ENCODE measurements at places on chromosomes 5 and 9.

- no peak for DNase-seq
Measured at GRCh38 chr5:145829708-145830361, 5.3 kb downstream of the PRELID2 start.

GRCh38 chr5:117488976-117489500, 914.4 kb upstream of the SEMA6A start:
- no peak for DNase-seq

DNA sequence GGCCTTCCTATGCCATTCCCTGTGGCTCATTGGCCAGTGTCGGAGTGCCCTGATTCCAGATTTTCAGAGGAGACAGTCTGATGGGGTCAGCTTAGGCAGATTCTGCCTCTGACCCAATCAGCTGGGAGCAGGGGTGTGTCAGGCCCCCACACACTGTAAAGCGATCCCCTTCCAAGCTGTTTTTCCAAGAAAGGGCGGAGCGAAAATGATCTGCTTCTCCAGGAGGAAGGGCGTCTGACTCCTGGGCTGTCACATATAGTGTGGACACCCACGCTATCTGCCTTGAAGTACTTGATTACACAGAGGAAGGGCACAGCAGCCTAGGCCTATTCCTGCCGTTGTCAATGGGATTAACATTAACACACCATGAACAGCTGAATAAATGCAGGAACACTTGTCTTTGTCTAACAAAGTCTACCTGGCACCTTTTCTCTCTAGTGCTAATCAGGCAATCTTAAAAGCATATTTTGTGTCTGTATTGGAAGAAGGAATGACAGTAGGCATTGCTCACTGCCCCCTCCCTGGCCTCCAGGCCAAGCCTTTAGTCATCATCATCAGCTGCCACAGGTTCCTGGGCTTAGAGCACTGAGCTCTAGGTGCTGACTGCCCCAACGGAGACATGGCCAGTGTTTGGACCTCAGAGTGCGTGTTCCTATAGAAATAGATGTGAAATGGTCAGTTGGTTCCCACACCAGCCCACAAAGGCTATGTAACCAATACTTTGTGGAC, 218.7 kb downstream of the MELK start:
- DNase-seq = no peak

DNA sequence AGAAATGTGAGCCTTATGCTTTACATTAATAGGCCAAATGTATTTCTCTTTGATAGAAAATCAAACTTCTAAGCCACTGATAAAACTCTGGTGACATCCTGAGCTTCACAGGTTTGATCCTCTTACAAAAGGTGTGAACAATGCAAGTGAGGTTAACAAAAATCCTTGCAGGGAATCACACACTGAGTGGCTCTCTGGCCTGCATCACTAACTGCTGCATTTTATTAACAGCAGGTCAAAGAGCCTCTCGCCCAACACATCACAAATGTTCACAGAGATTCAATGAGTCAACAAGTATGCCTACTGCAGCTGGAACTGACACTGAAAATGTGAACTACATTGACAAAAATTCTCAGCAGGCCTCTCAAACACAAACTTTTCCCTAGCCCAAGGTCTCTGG, 122.3 kb downstream of the SEMA5A start:
- DNase-seq = no peak

DNA sequence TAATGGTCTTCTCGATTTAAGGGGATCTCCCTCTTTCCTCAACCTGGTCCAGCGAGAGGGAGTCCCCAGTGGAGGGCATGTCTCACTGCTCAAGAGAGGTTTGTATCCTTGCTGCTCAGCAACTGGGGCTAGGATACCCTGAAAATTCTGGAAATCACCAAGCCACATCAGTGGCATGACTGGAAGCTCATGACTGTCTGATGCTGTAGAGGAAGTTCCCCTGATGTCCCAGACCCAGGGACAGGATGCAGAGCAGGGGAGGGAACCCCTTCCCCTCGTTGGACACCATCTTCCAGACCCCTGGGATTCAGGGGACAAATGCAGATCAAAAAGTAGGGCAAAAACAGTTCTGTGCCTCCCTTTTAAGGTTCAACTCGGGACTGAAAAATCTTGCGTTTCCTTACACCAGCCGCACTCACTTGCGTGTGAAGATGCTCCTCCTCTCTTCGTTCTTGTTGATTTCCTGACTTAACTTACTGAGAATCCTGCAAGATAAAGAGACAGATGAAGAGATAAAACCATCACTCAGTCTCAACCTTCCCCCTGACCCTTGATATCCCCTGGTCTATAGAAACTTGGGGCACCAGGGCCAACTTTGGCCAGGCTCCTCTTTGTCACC, 22.1 kb downstream of the LCP2 start:
- DNase-seq = no peak

DNA sequence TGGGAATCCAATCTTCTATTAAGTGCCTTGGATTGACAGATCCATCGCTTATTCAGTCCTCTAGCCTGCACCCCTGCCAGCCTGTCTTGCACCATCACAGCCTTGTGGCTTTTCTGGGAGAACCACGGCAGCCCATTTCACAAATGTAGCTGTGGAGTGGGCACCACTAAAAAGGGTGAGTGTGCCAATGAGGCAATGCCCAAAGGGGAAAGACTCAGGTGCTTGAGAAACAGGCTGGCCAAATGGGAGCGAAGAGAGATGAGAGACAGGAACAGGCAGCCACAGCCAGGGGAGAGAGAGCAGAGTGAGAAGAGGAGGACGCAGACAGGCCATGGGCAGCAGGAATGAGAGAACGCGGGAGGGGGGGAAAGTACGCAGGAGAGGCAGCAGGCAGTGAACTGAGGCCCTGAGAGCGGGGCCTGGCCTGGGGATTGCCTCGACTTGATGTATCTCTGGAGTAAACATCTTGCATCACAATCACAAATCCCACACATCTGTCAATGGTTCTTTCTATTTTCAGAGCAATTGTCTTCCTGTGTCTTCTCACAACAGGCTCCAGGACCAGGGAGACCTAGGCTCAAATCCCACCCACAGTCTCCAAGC, 173.1 kb downstream of the SYK start:
- no peak for DNase-seq

DNA sequence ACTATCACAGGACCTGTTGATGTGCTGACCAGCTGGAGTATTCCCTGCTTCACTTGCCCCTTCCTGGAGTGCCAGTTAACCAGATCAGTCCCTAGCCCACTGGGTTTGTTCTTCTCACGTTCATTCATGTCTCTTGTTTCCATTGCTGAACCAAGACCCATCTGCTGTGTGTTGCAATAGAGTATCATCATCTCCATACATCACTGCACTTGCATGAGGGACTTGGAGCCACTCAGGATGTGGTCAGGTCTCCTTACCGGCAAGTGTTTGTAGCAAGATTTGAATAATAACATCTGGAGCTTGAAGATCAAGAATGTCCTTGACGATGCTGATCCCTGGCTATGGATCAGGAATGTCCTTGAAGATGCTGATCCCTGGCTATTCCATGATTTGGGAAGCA, 358.6 kb downstream of the IRX1 start:
- no peak for DNase-seq

GRCh38 chr5:2902742-2903297, 151.3 kb upstream of the IRX2 start:
- no peak for DNase-seq

- no peak for DNase-seq
Measured at GRCh38 chr5:74667396-74667795, 17.6 kb upstream of the HEXB start.

DNA sequence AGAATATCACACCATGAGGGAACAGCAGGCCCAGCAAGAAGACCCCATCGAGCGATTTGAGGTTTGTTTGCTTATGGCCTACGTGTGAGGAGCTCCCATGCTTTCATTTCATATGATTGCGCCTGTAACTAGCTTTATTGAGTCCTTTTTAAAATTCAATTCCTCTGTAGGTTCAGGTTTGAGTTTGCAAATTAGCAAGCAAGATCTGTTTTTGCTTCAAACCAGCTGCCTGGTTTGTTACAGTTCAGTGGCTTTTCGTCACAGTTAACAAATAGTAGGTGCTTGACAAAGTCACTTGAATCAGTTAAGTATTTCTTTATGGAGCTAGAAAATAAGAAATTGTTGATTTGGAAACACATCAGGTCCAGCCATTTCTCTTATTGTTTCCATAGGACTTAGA, 56.3 kb downstream of the GPR21 start:
- no peak for DNase-seq

DNA sequence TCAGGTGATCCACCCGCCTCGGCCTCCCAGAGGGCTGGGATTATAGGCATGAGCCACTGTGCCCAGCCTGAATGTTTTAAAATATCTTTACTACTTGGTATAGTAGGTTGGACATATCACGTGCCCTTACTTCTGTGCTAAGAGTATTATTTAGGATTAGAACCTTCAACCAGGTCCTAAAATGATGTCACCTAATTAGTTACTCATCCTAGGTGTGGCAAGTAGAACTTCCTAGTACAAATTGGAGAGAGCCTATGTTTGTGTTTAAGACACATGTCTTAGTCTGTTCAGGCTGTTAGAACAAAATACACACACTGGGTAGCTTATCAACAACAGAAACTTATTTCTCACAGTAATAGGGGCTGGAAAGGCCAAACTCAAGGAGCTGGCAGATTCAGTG, 51.5 kb downstream of the ZFAND5 start:
- no peak for DNase-seq

DNA sequence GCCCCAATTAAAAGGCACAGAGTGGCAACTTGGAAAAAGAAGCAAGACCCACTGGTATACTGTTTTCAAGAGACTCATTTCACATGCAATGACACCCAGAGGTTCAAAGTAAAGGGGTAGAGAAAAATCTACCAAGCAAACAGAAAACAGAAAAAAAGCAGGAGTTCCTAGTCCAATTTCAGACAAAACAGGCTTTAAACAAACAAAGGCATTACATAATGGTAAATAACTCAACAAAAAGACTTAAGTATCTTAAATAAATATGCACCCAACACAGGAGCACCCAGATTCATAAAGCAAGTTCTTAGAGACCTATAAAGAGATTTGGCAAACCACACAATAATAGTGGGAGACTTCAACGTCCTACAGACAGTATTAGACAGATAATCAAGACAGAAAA, 215.8 kb downstream of the SLCO4C1 start:
- no peak for DNase-seq

- no peak for DNase-seq
Measured at GRCh38 chr9:128323212-128323730, 632 bp downstream of the COQ4 start.

GRCh38 chr5:149497357-149497756, 53.9 kb downstream of the CSNK1A1 start:
- no peak for DNase-seq

- no peak for DNase-seq
Measured at GRCh38 chr5:6206501-6206900, 171.8 kb downstream of the MED10 start.

- no peak for DNase-seq
Measured at GRCh38 chr5:113510836-113511451, 2.5 kb upstream of the YTHDC2 start.

DNA sequence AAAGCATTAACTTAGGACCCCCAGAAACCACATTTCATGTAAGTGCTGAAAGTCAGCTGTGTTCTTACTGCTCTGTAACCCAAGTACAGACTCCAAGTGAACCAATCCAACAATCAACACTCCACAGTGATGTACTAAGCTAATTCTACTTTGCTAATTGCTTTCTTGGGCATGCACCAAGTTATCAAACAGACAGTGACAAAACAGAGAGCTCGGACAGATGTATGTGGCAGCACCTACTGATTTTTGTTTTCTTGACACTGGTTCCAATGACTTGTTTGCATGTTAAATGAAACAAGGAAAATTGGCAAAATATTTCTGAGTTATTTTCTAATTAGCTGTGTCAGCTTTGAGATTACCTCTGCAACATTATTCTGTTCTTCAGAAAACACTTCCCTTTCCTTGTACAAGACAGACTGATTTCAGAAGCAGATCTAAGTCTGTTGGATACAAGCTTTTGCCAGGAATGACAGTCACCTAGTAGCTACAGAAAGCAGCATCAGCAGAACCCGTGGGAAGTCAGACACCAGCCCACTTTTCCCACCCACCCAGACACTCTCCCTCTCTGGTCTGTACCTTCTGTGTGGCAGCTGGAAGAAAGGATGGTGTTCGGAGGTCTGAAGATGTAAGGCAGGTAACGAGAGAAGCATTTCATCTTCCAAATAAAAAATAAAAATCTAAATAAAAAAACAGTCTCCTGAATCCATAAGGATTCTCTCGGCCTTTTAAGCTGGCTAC, 176.7 kb upstream of the PPP2R2B start:
- no peak for DNase-seq

DNA sequence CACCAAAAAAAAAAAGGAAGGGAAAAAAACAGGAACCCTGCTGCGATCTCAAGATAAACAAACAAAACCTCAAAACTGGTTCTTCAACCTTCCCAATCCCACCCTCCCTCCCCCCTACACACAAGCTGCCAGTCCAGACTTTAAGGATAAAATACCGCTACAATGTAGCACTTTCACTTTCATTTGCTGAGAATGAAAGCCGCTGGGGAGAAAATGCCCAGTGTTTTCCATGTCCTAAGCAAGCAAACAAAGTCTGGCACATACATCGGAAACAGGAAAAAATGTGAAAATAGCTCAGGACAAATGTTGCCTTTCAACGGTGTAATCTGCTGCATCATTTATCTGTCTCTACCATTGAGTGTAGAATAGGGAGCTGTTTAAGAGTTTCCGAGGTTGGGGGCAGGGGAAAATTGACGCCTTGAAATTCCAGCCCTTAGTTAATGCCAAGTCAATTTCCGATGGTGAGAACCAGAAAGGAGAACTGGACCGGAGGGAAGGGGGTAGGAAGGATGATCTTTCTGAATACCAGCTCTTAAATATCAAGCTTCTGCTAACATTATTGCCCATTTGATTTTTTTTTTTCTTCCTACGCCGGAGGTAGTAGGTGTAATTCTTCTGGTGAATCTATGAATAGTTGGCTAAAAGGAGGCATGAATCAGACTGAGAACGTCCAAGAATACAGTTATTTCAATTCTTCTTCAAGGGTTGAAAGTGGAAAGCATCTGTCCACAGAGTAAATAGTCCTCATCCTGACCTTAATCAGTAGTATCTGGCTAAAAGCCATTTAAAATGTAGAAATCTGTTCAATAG, 1.2 kb upstream of the ADAMTS6 start:
- DNase-seq = no peak

DNA sequence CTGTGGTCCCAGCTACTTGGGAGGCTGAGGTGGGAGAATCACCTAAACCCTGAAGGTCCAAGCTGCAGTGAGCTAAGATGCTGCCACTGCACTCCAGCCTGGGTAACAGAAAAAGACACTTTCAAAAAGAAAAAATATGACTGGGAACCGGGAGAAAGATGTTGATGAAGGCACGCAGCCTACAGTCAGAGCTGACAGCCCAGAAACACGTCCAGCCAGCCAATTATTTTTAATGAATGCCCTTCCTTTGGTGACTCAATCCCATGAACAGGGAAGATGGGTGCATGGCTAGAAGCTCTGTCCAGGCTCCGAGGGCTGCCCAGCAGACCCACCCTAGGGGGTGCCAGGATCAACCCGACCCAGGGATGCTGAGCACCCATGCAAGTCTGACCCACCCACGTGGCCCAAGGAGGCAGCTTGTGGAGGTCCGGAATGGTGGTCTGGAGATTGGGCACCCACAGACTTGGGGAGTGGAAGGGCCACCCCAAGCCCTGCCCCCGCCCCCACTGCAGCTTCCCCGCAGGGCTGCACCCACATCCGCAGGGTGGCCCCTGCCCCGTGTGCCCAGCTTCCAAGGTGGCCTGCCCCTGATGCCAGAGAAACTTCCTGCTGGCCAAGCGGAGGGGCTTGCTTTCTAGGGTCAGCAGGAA, 51.0 kb downstream of the ADAMTS2 start:
- no peak for DNase-seq

- no peak for DNase-seq
Measured at GRCh38 chr5:135005076-135005475, 29.0 kb downstream of the PITX1 start.

- no peak for DNase-seq
Measured at GRCh38 chr5:59840200-59840601, 53.3 kb downstream of the PDE4D start.

All from GM19239 (cell line).